ENCODE measurements at places on chromosomes 13 and 19.

GRCh38 chr13:33285420-33286124 is at the start of gene STARD13:
TSS of gene STARD13 (minus strand) at chr13:33285755. CDS start at chr13:33285638, 117 bp downstream.
- DNase-seq: peak; percentile 92

DNA sequence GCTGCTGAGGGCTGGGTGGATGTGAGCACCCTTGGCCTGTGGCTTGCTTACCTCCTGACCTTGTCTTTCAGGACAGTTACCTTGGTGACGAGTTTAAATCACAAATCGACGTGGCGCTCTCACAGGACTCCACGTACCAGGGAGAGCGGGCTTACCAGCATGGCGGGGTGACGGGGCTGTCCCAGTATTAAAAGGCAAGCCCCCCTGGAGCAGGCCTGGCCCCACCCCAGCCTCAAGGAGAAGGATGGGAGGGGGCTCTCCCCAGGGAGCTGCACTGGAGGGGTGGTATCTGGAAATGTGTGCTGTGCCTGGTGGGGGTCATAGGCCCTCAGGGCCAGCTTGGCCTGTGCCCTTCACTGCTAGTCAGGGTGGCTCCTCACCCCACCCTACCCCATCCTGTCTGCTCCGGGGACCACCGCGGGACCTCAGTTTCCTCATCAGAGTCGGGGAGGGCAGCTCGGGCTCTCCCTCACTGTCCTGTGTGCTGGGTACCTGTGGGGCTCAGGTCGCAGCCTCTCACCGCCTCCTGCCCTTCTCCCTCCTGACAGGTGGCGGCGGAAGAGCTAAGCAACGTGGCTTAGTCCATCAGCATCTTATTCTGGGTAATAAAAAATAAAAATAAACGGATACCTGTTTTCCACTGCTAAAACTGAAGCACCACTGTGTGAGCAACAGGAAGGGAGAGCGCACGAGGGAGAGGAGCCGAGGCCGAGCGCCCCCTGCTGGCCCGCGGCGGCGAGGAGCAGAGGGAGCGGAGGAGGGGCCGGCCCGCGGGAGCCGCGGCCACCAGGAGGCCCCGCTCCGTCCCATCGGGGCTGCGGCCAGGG is 29.8 kb downstream of the CERS1 start:
- DNase-seq: no peak

- no peak for DNase-seq
Measured at GRCh38 chr19:43315851-43316250, 37.6 kb upstream of the CD177 start.

GRCh38 chr13:52169839-52170238 is 10.4 kb upstream of the NEK3 start:
- DNase-seq: no peak

GRCh38 chr13:27113436-27113835 is 58.2 kb downstream of the USP12 start:
- no peak for DNase-seq

- DNase-seq: no peak
Measured at GRCh38 chr13:100581504-100581903, 7.1 kb downstream of the GGACT start.

GRCh38 chr13:23510979-23511735 is 59.1 kb upstream of the TNFRSF19 start:
- no peak for DNase-seq

DNA sequence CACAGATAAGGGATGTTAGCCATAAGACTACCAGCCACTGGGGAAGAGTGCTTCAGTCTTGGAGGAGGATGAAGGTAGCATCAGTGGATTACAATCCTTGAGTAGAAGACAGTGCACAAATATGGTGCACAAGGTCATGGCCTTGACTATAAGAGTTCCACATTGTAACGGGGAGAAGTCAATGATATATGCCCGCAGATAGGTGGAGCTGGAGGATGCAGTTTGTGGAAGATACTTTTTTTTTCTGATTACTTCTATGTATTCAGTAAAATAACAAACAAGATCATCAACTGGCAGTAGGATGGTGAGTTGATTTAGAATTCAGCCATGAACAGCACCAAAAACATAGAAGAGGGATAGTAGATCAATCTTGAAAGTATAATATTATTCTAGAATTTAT is 926.8 kb upstream of the MIR17HG start:
- no peak for DNase-seq
